ENCODE measurements at places on chromosomes 13 and 19.

DNA sequence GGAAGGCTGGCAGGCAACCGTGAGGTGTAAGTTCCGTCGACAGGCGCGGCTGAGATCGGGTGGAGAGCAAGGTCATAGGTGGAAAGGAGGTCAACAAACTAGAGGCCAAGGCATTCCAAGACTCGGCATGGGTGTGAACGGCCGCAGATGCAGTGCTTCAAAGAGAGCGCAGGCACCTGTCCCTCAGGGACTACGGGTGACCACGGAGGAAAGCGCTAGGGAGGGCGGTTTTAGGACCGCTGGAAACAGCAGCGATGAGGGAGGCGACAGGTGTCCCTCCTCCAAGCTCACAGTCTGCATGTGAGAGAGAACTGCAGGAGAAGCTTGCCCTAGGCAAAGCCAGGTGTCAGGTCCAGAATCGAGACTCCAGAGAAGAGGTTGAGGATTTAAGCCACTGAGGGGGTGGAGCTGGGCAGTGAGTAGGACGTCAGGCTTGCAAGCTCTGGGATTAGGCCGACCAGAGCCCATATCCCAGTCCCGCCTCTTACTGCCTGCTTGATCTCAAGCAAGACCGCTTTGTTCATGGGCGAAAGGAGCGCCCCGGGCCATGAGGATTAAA, 1.6 kb upstream of the MLNR start:
- H3K27ac ChIP-seq: no peak overlapping the region
- H3K27me3 ChIP-seq: peaks cover 7% of the 10 kb centered on the region
- H3K4me3 ChIP-seq: no peak overlapping the region
- no peak for DNase-seq
- H3K4me1 ChIP-seq: peaks cover 24% of the 10 kb centered on the region

GRCh38 chr13:93430381-93430780, 203.8 kb downstream of the GPC6 start:
- H3K27ac ChIP-seq: no peak overlapping the region
- no peaks in the 10 kb centered on the region for H3K27me3 ChIP-seq
- no peak for DNase-seq
- no peaks in the 10 kb centered on the region for H3K36me3 ChIP-seq

DNA sequence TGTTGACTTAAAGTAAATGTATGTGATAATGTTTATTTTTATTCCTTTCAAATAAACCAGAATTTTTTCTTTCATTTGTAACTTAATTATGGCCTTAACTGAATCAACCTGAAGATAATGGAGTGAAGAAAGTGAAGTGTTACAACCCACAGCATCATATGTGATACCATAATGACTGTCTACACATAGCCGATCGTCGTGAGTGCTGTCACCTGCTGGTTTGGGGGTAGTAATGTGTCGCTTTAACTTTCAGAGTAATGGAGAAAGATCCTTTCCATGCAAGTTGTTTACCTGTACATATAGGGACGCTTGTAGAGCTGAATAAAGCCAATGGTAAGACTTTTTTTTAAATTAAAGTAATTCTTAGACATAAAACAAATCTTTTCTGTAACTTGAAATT, 9.9 kb downstream of the CDC16 start:
- DNase-seq: no peak
- no peak overlapping the region for H3K27ac ChIP-seq
- H3K4me1 ChIP-seq: no peaks in the 10 kb centered on the region
- peaks cover 86% of the 10 kb centered on the region for H3K36me3 ChIP-seq

GRCh38 chr19:18803550-18804138, 12.5 kb upstream of the COMP start:
- H3K4me3 ChIP-seq: no peak overlapping the region
- no peaks in the 10 kb centered on the region for H3K36me3 ChIP-seq
- DNase-seq: no peak
- no peak overlapping the region for H3K27ac ChIP-seq
- peaks cover 50% of the 10 kb centered on the region for H3K27me3 ChIP-seq

GRCh38 chr19:47619763-47620162, 10.8 kb downstream of the BICRA start:
- no peak for DNase-seq
- peaks cover 83% of the 10 kb centered on the region for H3K4me1 ChIP-seq
- no peaks in the 10 kb centered on the region for H3K36me3 ChIP-seq
- H3K27me3 ChIP-seq: no peaks in the 10 kb centered on the region
- no peak overlapping the region for H3K4me3 ChIP-seq
- peak overlapping the region; percentile 81 for H3K27ac ChIP-seq

All from esophagus muscularis mucosa (tissue), 4 donors.